ENCODE measurements at places on chromosomes 2 and 18.

- no peak for DNase-seq
Measured at GRCh38 chr2:203989521-203989920, 53.0 kb downstream of the ICOS start.

GRCh38 chr2:48674933-48675332 lies 57.3 kb downstream of the GTF2A1L start:
- no peak for DNase-seq

- peak; percentile 13 for DNase-seq
Measured at GRCh38 chr2:132901661-132902060, 231.7 kb upstream of the LYPD1 start.

DNA sequence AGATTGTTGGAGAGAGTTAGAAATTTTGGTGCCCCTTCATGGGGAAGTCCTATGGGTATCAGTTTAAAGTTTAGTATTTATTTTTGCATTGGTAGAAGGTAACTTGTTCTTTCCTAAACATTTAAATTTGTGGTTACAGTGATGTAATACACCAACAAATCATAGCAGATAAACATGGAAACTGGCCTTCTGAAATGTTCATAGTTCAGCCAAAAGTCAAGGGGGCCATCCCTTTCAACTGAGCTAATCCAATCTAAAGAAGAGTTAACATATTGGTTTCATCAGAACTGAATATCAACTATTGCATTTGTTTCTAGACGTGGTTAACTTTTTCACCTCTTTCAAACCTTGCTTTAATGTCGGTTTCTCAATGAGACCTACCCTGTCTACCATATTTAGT lies 46.3 kb downstream of the PPP1R1C start:
- DNase-seq, result no peak

DNA sequence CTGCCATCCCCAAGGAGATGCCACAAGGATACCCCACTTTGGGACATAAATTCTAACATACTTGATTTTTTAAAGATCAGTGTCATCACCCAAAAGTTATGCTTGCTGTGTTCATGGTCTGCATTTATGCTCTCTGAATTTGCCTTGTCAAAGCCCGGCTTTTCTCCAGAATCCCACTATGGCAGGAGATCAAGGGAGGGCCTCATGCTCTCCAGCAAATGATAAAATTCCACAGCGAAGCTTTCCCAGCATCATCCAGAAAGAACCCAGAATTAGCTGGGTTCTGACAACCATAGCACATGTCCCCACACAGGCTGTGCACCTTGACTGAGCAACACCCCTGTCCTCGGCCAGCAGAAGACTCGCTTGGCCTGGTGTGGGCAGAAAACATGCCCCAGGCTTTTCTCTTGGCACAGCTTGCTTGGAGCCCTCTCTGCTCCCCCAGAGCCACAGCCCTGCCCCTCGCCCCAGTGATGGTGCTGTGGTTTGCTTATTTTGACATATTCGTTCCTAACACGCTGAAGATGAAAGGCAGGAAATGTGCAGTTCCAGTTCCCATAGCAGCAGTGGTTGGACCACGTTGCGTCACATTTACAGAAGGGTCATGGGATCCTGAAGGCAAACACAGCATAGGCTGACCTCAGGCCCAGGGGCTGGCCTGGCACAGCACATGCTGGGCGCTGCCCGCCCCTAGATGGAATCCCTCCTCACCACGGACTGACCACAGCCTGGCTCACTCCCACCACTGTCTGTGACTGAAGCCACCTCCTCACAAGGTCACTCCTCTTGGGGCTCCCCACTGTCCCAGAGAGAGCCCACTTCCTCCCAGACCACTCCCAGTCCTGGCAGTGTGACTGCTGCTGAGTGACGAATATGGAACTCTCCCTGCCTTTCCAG lies 14.1 kb upstream of the CHRNA1 start:
- DNase-seq, result peak; percentile 91

DNA sequence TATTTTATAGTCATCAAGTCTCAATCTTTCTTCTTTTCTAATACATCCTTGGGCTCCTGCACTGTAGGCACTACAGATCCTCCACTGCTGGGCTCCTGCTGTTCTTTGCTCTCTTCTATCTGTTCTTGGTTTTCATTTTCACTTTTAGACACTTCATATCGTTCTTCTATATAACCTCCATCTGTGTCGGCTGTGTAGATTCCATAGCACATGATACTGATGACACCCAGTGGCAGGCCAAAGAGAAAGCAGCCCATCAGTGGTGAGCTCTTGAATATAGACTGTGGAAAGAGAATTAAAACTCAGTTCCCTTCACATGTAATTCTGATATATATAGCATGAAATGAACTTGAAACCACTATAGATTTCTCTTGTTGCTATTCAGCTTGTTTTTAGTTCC lies 38.0 kb downstream of the TMX3 start:
- DNase-seq, result peak; percentile 50

GRCh38 chr2:179044500-179044899 lies 5.4 kb downstream of the CCDC141 start:
- DNase-seq, result no peak

DNA sequence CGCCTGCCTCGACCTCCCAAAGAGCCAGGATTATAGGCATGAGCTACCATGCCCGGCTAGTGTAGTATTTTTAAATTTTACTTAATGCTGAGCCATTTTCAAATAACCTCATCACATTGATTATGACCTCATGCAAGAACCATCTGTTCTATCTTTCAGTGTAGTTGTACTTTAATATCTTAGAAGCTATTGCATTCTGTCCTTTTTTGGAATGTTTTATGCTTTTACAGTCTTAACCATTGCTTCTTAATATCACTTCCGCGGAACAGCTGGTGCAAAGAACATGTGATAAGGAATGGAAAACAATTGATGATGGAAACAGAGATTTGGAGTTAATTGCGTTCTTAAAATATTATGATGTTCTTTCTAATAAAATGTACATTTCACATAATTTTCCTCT lies 2.7 kb downstream of the GEN1 start:
- peak; percentile 39 for DNase-seq

DNA sequence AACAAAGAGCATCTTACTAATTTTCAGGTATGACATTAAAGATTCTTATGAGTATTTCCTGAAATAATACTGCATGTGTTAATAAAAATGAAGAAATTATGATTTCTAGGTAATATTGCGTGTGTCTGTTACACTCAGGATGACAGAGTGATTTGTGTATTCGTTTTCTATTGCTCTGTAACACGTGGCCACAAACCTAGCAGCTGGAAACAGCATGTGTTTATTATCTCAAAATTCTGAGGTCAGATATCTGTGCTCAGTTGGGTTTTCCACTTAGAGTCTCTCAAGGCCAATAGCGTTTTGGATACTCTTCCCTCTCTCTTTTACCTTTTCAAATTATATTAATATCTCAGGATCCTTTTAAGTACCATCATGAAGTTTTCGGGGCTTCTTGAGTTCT lies 667.9 kb upstream of the CDH7 start:
- no peak for DNase-seq

DNA sequence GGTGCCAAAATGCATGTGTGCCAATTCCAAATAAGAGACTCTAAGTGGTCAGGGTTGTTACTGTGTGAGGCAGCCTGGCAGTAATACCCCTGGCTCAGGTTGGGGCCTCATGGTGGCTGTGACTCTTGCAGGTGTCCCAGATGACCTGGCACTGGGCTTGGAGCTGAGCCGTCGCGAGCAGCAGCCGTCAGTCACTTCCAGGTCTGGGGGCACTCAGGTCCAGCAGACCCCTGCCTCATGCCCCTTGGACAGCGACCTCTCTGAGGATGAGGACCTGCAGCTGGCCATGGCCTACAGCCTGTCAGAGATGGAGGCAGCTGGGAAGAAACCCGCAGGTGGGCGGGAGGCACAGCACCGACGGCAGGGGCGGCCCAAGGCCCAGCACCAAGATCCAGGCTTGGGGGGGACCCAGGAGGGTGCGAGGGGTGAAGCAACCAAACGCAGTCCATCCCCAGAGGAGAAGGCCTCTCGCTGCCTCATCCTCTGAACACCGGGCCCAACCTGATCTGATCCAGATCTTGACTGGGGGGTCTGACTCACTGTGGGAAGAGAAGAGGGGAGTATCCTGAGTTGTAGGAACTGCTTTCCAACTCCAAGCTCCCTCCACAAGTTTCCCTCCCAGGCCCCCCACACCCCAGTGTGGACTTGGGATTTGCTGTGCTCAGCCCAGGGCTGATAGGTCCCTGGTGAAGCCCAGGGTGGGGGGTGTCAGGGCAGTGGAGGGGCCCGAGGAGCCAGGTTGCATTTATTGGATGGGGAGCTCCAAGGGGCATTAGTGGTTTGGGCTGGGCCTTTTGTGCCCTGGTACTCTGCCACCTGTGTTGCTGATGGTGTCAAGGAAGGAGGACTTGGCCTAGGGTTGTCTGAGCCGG lies 5.6 kb downstream of the DNAJB2 start:
- DNase-seq, result no peak

- DNase-seq, result peak; percentile 33
Measured at GRCh38 chr2:72920318-72921087, 3.2 kb downstream of the EMX1 start.

DNA sequence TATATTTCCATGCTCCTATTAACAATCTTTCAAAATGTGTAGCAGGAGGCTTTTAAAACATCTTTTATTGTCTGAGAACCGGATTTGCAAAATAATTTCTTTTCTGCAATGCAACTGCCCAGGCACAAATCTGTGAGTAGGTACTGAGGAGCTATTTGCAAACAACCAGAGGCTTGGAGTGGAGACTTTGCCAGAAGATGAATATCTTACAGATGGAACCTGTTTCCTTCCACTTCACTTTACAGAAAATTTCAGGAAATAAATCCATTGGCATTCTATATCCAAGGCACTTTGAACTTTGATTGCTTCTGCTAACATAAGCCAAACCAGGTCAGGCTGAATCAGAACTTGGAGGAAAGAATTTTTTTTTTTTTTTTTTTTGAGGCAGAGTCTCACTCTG lies 237.4 kb upstream of the REV1 start:
- DNase-seq, result no peak

GRCh38 chr2:8312861-8313830 lies 368.7 kb upstream of the ID2 start:
- DNase-seq, result peak; percentile 18

- no peak for DNase-seq
Measured at GRCh38 chr2:82780050-82780449, 1679.0 kb downstream of the SUCLG1 start.

DNA sequence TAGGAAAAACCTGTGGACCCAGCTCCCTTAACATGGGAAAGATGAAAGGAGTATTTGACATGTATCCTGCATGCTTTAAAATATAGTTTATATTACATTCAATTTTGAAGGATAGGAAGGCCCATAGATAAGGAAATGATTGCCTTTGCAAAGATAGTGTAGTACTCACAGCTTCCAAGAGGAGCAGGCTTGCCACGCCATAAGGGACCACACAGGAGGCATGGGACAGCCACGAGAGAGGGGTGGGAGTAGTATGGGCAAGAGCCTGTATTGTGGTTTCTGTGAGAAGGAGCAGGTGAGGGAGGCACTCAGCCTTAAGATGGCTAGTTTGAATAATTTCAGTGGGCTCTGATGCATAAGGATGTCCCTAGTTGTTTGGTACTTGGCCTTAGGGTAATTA lies 740.3 kb downstream of the SATB2 start:
- DNase-seq, result no peak

DNA sequence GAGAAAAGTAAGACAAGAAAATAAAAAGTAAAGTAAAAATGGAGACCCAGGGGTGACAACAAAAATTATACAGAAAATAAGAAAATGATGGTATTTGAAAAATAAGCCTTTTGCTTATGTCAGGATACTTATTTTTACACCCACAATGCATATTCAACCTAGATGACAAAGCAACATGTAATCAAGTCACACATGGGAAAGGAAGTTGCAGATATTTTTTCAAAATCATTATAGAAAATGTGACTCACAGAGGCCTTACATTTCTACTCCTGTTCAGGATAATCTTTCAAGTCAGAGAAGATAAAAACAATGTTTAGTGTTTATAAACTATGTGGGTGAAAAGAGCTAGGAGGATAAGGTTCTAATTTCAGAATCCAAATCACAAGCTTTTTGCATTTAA lies 275.3 kb upstream of the UBE2E3 start:
- DNase-seq, result no peak

- DNase-seq, result no peak
Measured at GRCh38 chr2:120432293-120432975, 86.5 kb downstream of the INHBB start.

- peak; percentile 47 for DNase-seq
Measured at GRCh38 chr2:15939854-15940660, at the start of gene MYCN. MYCN (plus strand) TSS chr2:15940550; CDS start chr2:15942065, 1,515 bp downstream.

GRCh38 chr2:190469771-190470170 lies 61.6 kb downstream of the MFSD6 start:
- DNase-seq, result peak; percentile 22

- DNase-seq, result no peak
Measured at GRCh38 chr2:2647141-2647541, 316.1 kb upstream of the MYT1L start.

DNA sequence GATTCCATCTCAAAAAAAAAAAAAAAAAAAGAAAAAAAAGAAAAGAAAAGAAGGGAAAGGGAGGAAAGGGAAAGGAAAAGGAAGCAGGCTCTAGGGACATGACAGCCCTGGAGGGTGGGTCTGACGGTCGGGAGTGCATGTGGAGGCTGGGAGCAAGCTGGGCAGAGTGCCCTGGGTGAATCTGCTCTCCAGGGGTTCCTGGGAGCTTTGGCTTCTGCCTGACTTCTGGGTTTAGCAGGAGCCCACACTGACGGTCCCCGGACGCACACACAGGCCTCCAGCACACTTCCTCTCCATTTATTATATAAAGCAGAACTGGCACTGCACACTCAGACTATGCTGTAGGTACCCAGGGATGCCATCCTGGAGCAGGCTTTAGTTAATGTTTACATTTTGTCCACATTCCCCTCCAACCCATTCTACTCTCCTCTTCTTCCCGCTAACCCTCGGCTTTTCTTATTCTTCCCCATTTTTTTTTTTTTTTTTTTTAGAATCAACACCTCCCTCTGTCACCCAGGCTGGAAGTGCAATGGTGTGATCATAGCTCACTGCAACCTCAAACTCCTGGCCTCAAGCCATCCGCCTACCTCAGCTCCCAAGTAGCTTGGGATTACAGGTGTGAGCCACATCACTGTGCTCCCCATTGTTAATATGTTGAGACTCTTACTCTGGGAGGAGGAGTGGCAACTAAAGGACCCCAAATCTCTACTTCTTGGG lies 151.1 kb upstream of the SLC1A4 start:
- peak; percentile 67 for DNase-seq

- no peak for DNase-seq
Measured at GRCh38 chr2:216914491-216914890, 54.6 kb upstream of the TNP1 start.

- no peak for DNase-seq
Measured at GRCh38 chr18:41004324-41004723, 950.7 kb upstream of the PIK3C3 start.

- peak; percentile 56 for DNase-seq
Measured at GRCh38 chr2:134202371-134202770, 51.5 kb upstream of the MGAT5 start.
